ENCODE measurements at places on chromosomes 3 and 15.

DNA sequence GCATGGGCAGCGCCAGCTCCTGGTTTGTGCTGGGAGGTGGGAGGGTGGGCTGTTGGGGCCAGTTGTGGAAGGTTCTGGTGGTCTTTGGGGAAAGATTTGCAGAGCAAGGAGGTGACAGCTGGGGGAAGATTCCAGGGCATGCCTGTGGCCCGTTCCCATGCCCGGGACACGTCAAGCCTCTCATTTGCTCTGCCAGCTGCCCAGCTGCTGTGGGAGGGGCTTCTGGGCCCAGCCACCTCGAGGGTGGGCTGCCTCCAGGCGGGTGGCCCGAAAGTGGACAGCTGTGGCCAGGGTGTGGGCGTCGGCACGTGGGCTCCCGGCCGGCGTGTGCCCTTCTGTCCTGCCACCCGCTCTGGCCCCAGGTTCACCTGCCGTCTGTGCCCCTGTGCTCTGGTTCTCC is 17.2 kb downstream of the PLXNA1 start:
- DNase-seq = no peak

DNA sequence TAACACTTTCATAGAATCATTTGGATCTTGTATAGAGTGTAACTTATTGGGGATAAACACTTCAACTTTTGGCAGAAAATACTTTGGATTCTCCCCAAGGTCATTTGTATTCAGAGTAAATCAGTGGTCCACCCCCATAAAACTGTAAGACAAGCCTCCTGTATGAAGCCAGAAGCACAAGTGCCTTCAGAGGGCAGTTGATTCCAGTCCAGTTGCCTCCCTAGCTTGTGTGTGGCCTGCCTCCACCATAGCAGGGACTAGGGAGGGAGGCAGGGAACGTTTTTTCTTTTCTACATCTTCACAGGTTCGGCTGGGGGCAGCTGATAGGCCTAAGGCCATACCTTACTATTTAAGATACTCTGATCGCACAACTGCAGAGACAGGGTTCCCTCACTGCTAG is 11.6 kb downstream of the GORASP1 start:
- no peak for DNase-seq

DNA sequence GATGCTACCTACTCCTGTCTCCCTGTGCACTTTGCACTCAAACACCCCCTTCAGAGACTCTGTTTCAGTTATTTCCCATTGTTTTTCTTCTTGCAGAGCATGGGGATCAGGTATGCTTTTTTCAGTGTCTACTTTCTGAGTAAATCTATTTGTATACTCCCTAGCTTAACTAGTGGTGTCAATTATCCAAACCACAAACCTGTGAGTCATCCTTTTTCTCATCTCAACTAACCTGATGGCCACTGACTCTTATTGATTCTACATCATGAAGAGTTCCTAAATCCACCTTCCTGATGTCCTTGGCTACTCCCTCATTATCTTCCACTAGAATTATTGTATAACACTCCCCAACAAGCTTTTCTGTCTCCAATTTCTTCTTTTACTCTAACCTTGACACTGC is 68.0 kb downstream of the DIPK2A start:
- DNase-seq = no peak

GRCh38 chr3:136844724-136845123 is 17.3 kb upstream of the NCK1 start:
- DNase-seq = no peak

DNA sequence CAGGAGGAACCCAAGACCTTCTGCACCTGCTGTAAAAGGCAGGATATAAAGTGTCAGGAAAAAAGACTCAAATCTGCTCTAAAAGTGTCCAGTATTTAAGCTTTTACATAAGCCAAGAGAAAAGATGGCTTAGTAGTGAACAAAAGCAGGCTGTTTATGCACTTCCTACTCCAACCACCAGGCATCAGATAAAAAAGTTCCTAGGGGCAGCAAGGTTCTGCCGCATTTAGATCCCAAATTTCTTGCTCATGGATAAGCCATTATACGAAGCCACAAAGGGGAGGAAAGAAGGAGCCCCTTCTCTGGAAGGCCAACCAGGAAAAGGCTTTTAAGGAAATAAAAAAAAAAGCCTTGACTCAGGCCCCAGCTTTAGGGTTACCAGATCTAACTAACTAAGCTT is 10.6 kb upstream of the SLC9C1 start:
- DNase-seq = no peak

DNA sequence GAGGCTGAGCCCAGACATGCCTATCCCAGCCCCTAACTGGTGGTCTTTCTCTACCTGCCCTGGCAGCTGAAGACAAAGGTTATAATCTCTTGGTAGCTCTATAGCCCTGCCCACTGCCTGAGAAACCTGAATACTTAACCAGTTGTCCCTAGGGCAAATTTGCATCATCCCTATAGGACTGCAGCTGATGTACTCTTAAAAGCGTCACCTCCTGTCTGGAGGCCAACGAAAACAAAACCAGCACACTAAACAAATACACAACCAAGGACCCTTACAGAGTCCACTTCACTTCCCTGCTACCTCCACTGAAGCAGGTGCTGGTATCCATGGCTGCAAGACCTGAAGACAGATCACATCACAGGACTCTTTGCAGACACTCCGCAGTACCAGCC is 98.0 kb downstream of the KCNAB1 start:
- no peak for DNase-seq

DNA sequence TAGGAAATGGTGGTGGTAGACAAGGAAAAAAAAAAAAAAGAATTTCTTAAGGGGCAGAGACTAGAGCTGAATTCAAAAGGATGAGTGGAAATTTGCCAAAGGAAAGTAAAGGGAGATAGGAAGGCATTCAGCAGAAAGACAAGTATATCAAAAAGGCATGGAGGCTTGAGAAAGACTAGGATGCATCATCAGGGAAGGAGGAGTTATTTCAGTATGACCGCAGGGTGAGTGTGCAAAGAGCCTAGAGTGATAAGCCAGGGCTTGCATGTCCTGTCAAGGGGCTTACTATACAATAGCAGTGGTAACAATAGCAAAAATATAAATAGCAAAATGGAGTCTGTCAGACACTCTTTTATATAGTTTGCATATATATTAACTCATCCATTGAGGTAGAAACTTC is 112.0 kb downstream of the FRMD4B start:
- no peak for DNase-seq

DNA sequence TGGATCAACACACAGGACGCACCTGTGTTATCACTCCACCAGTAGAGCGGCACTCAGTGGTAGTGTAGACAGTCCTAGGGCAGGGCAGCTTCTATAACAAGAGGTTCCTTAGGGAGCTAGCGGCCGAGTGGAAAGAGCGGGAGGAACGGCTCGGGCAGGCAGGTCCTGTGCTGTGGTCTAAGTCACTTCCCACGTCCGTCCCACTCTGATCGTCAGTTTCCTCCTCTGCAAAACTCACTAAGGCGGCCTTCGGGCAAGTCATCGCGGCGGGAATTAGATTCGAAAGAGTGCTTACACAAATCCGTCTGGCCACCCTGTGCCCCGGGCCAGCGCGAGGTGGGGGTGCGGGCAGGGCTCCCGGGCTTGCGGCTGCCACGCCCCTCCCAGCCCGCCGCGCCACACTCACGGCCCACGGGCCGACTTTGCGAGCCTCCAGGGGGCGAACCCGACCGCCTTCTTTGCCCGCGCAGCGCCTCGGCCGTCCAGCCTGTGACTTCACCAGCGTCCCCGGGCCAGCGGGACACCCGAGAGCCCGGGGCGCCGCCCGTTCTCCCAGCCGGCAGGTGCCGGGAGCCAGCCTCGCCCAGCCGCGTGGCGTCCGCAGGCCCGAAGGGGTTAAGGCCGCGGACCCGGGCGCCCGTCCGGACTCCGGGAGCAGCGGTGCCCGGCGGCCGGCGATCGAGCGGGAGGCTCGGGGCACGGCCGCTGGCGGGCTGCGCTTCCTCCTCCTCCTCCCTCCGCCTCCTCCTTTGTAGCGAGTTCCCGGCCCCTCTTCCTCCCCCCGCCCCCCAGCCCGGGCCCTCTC is 416 bp upstream of the CORO2B start:
- DNase-seq = no peak

GRCh38 chr15:91872356-91873137 is 19.0 kb downstream of the SLCO3A1 start:
- DNase-seq = no peak

- DNase-seq = no peak
Measured at GRCh38 chr3:141184430-141184829, 47.2 kb upstream of the PXYLP1 start.

DNA sequence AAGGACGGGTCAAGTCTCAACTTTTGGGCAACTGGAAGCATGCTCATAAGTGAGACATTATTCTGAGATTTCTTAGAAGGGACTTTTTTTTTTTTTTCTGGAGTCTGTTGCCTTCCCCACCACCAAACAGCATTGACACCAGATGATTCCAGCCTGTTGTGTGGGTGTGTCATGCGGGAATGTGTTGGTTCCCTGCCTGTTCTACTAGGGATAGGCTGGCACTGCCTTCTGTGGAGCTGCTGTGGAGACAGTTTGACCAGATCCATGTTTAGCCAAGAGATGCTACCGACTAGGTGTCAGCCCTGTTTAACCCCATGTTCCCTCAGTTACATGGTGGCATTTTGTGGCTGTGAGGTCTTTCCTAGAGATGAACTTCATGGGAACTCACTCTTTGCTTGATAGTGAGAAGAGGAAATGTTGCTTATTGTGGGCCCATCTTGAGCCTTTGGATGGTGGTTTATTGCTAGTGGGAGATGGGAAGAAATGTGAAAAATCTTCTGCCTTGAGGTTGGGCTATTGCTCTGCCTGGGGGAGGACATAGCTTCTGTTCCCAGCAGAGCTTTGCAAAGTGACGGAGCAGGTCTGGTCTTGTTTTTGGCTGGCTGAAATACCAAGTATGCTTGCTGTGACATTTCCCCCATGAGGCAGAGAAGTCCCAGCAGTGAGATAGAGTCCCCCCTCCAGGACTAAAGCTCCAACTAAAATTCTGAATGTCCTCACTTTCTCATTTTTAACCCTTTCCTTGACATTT is 31.3 kb downstream of the TRAK1 start:
- no peak for DNase-seq

DNA sequence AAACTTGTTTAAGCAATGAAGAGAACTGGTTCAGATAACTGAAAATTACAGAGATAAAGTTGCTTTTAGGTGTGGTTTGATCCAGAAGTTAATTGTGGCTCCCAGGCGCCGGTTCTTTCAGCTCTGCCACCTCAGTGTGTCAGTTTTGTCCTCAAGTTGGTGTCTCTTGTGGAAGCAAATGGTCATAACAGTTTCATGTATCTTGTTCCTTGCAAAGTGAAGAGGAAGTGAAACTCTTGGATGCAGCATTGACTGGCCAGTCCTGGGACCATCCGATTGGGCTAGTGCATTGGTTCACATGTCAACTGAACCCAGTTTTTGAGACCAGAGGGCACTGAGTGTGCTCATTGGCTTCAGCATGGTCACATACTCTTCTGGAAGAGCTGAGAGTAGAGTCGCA is 181.4 kb upstream of the GRM7 start:
- DNase-seq = no peak

DNA sequence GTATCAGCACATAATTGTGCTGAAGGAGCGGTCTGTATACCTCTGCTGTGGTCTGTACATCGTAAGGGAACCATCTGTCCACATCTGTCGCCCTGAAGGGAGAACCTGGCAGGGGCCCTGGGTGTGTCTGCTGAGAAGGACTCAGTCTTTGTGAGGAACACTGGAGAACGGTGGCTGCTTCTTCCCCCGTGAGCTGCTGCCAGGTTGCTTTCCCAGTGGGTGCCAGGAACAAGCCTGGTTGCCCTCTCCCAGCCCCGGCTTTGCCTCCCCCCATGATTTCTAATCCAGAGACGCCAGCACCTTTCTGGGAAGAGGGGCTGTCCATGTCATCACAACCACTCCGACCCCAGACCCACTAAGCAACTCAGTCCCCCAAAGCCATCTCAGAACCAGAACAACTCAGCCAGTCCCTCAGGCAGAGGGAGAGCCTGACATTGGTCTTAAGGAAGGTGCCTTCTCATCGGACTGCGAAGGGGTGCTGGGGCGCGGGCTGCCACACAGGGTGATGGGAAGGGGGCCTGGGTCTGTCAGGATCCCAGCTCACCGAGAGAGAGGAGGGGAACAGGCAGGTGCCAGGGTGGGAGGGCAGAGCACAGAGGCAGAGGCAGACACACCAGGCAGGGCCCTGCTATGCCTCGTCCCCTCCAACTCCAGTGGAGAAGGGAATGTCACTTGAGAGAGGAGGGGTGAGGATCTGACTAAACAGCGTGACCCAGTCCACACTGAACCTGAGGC is 8.5 kb downstream of the TNK2 start:
- no peak for DNase-seq

GRCh38 chr15:69042531-69042930 is 28.0 kb downstream of the NOX5 start:
- no peak for DNase-seq

- no peak for DNase-seq
Measured at GRCh38 chr15:69947394-69947793, 150.3 kb downstream of the TLE3 start.

DNA sequence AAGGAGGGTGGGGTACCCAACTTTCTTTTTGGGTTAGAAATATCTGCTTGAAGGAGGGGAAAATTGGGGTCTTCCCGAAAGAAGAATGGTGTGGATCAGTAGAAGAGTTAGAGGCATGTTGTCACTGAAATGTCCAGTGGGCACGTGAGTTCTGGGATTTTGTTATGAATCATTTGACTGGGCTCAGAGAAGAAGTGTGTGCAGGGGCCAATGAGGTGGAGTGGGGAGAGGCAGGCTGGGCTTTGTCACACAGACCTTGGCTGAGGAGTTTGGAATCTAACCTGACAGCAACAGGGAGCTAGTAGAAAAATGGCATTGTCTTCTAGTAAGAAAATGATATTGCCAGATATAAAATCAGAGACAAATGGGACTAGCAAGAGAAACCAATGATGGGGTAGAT is 436.8 kb downstream of the MFSD1 start:
- no peak for DNase-seq

DNA sequence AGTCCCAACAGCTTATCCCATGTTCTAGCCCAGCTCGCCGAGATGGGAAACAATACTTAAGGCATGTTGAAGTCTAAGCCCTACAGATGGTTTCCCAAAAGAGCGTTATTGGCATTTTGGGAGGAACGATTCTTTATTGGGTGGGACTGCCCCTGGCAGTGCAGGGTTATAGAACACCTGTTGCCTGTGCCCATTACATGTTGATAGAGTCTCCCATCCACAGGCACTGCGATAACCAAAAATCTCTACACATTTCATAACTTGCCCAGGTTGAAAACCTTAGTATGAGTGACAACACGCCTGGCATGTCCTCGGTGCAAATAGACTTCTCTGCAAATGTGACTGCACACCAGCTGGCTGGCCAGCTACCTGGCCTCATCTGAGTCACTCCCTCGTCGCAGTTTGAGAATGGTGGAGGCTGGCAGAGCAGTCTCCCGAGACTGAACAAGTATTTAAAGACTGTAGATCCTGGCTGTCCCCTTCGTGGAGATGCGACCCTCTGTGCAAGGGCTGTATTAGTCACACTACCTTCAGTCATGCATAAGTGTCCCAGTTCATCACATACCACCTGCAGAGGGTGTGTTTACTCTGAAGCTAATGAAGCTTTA is 18.7 kb downstream of the ZNF80 start:
- no peak for DNase-seq

DNA sequence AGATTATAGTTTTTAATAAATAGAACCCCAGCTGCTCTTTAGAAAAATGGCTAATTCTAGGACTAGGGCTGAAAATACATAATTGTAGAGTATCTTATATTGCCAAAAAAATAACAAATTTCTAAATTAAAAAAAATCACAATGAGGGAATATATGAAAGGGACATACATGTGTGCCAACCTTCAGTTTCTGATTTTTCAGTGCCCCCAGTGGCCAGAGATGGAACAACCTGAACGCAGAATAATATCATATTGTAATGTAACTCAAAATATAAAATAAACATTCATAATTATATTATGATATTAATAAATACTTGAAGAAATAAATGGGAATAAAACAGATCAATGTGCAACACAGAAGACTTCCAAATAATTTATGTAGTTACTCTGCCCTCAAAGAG is 460.5 kb downstream of the ZNF385D start:
- no peak for DNase-seq

GRCh38 chr3:43180027-43180426 is 74.1 kb upstream of the POMGNT2 start:
- DNase-seq = peak; percentile 34
